ENCODE measurements at places on chromosomes 2 and 18.

- DNase-seq, result no peak
These were observed 267.3 kb downstream of the SLC8A1 start for GRCh38 chr2:40184551-40184950.

DNA sequence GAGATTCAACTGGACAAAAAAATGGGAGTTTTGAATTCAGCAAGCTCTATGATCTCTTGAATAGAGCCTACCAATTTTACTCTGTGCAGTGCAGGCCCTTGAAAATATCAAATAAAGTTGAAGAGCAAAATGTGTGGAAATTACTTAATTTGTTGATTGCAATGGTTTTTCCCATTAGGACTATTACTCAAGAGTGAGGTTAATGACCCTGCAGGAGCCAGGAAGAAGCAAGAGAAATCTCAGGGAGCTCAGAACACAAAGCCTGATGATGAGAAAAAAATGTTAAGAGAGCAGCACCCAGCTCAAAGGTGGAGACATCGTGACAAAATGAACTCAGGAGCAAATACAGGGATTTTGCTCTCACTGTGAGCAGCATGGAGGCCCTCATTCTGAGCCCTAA, 337.6 kb upstream of the TRIB2 start:
- DNase-seq, result no peak

- peak; percentile 92 for DNase-seq
These were observed 113.1 kb downstream of the GATA6 start for GRCh38 chr18:22282311-22283115.

- no peak for DNase-seq
These were observed 129.9 kb downstream of the PIEZO2 start for GRCh38 chr18:11019295-11020105.

DNA sequence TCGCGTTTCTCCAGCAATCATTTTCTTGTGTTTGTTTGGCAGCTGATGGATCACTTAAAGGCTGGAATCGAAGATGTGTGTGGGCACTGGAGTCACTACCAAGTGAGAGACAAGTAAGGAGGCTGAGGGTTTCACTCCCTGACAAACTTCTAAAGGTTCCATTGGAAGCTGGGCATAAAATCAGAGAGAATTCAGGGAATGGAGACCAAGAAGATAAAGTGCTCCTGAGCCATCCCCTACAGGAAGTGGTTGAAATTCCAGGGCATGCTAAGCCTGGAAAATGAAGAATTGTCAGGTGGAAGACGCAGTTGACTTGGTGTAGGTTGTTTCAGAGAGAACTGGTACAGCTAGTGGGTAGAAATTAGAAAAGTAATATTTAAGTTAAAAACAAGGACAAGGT, 39.1 kb downstream of the SLC9A4 start:
- no peak for DNase-seq

- DNase-seq, result peak; percentile 100
These were observed 78.3 kb downstream of the STPG4 start for GRCh38 chr2:47076586-47077441.

Data from A172 (cell line).